ENCODE measurements at places on chromosomes 5 and 9.

DNA sequence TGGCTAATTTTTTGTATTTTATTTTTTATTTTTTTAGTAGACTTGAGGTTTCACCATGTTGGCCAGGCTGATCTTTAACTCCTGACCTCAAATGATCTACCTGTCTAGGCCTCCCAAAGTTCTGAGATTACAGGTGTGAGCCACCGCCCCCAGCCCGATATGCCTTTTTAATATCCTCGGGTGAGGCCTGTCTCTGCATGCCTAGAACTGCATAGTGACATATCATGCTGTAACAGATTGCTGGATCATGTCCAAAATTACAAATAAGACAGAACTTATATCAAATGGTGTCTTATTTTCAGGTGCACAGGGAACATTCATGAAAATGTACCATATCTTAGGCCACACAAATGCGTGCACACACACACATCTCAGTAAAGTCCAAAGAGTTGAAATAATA lies 39.1 kb upstream of the PJA2 start:
- no peak for DNase-seq

DNA sequence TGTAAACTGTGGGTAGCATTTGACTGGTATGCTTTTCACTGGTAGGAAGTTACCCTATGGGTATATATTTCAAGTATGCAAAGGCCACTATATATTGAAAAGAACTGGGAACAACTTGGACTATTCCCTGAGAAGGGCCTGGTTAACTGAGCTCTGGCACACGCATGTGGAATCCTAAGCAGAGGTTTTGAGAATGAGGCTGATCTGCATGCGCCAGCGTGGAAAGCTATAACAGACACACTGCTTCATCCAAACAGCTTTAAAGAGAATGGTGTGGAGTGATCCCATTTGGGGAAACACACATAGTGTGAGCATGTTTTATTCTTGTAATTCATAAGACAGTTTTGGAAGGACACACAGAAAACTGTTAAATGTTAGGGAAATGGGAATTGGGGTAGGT lies 8.4 kb downstream of the NSG2 start:
- no peak for DNase-seq

DNA sequence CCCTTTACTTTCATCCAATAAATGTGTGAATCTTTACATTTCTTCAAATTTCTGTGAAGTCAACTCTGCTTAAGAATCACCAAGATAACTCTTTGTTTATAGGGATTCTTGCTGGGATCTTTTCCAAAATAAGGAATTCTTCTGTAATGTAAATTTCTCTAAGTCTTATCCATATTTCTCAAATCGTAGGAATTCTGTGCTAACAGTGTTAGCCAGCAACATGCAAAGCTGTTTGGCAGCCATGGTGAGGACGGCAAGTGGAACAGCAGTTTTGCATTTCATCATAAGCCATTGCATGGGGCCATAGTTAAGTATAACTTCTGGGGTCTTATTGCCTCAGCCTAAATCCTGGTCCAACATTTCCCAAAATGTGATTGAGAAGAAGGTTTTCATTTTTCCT lies 310.5 kb upstream of the PRR16 start:
- DNase-seq = no peak

GRCh38 chr5:181170996-181171395 lies 23.6 kb downstream of the OR2V2 start:
- DNase-seq = no peak

GRCh38 chr5:169534311-169534880 lies 49.2 kb upstream of the SPDL1 start:
- DNase-seq = no peak

DNA sequence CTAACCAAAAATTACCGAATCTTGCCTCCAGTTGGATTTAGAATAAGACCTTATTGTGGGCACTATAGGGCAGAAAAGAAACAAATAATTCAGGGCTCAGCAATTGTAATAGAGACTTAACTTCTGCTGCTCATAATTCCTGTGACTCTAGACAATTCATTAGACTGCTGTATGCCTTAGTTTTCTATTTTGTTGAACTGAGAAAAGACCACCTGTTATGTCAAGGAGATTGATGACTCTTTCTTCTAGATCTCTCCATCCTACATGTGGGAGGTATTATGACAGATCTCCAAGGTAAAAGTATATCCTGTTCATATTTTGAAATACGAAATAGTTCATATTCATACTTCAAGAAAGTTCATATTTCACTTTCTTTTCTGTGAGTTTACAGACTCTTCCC lies 605.1 kb downstream of the PSAT1 start:
- no peak for DNase-seq

- DNase-seq = no peak
These were observed 2.8 kb downstream of the SLC25A25 start for GRCh38 chr9:128070874-128071273.

- DNase-seq = no peak
These were observed 50.8 kb downstream of the PAPPA start for GRCh38 chr9:116204252-116204882.

DNA sequence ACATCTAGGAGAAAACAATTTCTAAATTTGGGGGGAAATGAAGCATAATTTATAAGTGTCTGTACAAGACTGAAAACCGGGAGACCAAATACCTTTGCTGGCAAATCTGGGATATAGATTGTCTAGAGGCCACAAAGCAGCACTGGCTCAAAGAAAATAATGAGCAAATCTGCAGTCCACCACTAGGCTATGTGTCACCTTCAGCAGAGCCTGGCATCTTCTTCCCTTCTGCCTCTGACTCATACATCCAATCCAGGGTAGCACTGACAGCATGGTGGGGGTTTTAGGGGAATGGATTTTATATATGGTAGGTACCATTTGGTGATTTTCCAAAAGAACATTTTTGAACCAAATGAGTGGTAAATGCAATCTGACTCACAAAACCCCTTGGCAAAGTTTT lies 12.8 kb downstream of the FAM81B start:
- DNase-seq = no peak

DNA sequence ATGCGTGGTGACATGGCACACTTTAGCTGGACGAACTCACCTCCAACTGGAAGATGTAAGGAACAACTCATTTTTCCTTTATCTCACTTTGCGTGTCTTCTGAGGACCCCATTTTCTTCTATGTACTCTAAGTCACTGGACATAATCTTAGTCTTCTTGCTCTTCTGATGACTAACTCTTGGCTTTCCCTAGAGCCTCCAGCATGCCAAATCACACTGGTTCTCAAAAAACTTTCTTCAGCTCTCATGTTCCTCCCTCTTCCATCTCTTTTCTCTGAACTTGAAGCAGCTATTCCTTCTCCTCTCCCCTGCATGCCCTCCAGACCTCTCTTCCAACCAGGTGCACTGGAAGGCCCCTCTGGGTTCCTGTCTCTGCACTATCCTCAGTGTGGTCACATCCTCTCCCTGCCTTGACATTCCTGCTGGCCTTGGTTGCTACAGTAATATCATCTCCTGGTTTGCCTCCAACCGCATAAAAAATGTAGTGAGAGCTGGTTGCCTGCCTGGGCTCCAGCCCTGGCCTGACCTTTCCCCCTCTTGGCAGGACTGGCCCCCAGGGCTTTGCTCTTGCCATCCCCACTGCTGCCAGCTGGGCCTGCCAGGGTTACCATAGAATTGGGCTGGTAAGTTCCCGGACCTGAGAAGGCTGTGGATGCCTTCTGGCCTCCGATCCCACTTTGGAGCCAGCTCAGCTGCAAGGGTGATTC lies 44.8 kb upstream of the BNC2 start:
- no peak for DNase-seq

DNA sequence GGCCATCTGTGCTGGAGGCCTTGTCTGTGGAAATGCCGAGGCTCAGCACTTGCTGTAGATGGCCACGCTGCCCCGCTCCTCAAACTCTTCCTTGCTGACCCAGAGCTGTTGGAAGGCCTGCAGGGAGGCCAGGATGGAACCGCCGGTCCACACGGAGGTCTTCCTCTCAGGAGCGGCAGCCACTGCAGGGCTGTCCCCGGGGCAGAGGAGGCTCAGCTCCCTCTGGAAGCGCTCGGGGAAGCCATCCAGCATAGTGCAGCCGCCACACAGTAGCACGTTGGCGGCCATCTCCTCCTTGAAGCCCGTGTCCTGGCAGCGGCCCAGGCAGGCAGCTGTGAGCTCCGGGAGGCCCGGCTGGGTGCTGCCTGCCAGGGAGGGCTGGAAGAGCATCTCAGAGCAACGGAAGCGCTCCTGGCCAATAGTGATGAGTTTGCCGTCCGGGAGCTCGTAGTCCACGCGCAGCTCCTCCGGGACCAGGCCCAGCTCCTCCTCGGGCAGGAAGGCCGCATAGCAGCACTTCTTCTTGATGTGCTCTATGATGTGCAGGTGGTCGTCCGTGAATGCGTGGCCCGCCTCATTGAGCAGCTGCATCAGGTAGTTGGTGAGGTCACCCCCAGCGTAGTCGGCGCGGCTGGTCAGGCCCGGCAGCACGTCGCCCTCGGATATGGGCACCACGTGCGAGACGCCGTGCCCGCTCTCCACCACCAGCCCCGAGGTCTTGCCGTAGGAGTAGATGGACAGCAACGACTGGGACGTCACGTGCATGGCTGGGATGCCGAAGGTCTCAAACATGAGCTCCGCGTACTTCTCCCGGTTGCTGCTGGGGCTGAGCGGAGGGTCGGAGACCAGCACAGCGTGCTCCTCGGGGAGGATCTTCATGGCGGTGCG lies 901 bp downstream of the ACTL7B start:
- DNase-seq = no peak

DNA sequence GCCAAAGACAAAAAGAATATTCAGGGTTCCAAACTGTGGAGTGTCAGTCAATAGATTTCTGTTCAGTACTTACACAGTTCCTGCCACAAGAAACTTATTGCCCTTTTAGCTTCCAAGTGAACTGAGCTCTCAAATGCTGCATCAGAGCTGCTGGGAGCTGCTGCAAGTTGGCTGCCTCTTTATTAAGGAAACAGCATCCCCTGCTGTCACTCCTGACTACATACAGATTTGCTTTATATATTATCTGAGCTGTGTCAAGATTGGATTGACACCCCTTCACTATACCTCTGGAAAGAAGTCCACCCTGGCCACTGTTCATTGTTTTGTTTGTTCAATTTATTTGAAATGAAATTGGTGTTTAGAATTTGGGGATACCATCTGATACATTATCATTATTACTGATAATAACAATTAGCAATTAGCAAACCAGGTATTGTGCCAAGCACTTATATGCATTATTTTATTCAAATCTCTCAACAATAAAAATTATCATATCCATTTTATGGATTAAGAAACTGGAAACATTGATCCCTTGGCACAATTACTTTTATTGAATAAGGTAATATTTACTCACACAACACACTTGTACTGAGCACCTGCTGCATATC lies 16.4 kb upstream of the C5orf58 start:
- DNase-seq = no peak

DNA sequence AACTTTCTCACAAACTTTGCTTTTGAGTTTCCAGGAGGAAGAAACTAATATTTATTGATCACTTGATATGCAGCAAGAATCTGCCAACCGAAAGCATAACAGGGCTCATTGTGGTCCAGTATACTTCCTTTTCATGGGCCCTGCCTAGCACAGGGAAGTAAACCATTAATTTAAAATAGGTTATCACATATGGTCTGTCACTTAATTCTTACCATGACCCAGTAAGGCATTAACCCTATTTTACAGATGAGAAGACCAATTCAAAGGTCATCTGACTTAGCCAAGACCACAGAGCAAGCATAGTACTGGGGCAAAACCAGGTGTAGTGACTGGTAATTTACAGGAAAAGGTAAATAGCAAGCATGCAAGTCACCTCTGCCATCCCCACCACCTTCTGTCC lies 336.9 kb upstream of the DMAC1 start:
- DNase-seq = no peak

GRCh38 chr9:79395228-79395627 lies 176.5 kb upstream of the TLE4 start:
- DNase-seq = no peak

DNA sequence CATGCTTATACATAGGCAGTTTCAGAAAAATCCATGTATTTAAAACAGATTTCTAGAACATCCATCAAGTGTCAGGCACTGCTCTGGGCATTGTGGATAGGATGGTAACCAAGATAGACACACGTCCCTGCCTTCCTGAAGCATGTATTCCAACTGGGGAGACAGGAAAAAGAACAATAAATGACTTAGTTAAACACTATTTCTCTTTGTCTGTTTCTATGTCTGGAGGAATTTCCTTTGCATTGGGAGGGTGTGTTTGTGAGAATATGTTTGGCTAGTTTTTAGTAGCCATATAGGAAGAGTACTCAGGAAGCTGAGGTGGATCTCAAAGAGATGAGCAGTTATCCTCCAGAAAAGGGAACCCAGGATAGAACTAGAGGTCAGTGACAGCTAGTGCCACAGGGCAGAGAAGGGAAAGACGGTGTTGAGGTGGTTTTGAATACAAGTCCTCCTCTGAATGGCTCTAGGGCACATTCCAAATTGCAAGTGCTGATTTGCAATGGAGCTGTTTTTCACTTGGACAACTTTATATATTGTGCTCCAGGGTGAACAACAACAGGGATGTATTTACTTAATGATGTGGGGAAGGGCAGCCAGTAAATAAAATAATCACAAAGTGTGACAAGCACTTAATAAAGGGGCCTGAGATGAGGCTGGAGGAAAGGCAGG lies 144.7 kb upstream of the SHB start:
- no peak for DNase-seq

- DNase-seq = no peak
These were observed 67.8 kb downstream of the TMEM167A start for GRCh38 chr5:83009408-83009807.

DNA sequence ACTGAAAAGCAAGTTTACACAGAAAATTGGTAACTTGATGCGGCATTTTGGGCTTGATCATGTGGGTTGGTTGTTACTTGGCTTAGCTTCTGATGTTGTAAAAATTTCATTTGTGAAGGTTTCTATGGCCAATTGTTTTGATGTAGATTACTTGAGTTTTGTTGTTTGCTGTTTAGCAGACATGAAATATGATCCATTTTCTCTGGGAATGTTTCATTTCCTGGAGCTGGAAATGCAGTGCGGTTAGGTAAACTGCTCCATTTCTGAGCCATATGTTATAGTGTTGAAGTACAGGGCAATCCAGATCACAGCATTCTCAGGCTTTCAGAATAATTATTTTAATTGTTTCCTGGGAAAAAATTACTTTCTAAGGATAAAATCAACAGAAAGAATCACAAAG lies 396.9 kb downstream of the ENC1 start:
- no peak for DNase-seq

DNA sequence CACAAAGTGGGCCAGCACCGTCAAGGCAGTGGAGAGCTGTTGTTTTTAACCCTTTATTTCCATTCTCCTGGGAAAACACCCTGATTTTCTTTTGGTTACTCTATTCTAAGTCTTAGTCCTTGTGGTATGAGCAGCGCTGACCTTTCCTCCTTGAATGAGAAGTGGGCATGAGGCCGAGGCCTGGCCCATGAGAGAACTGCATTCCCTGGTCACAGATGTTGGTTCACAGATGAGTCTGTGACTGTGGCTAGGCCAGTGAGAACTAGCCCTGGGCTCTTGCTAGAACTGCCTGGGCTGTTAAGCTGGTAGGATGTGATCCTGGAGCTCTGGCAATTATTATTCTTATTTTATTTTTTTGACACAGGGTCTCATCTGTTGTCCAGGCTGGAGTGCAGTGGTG lies 71.7 kb upstream of the KLF9 start:
- no peak for DNase-seq

Data from stimulated activated CD4-positive, alpha-beta T cell treated with anti-CD3 and anti-CD28 coated beads, Interleukin-4, amount 100 ng/mL, for 24 hours (primary cell).